ENCODE measurements at places on chromosomes 3 and 15. TPM values are rescaled to one million over a fixed set of nuclear protein-coding genes. Genes with fewer than 3 reads are reported as not detected.

Gene ANKRD63
- total RNA-seq = 0.37 TPM

Gene SMCO1
- total RNA-seq = 0.13 TPM

Gene NEDD4
- total RNA-seq = 5.7 TPM

Gene GOLGA6L4
- 2.4 TPM for total RNA-seq

Gene TMIE
- 0.34 TPM for total RNA-seq

Gene STRIT1
- not detected for total RNA-seq

Gene TMEM108
- not detected for total RNA-seq

Gene PLS1
- total RNA-seq = 3.2 TPM

GRCh38 chr15:85889956-85890619, 95.4 kb upstream of the KLHL25 start:
- H3K36me3 ChIP-seq = no peaks in the 10 kb centered on the region
- no peaks in the 10 kb centered on the region for H3K4me1 ChIP-seq
- H3K4me3 ChIP-seq = no peak overlapping the region
- H3K27me3 ChIP-seq = peaks cover 8% of the 10 kb centered on the region

DNA sequence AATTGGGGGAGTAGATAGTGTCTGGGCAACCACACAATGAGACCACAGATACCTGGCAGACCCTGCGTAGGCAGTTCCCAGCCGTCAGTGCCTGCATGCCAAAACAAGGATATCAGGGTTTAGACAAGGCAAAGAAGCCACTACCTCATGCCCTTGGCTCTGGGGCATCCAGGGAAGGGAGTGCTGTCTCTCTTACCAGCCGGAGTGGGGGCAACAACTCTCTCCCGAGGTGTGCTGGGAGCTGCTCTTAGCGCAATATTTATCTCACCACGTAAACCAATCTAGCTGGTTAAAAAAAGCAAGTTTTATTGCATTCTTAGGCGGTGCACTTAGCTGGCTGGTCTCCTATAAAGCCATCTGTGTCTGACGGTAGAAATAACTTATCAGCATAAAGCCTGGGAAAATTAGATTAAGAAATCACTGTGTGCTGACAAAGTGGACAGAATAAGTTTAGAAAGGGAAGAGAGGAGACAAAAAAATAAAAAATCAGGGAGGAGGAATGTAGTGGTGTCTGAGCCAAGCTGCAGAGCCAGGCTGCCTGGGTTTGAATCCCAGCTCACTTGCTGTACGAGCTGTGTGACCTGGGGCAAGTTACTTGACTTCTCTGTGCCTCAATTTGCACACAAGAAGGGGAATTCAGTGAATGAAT, 273.2 kb downstream of the PDZRN3 start:
- no peak overlapping the region for H3K4me3 ChIP-seq
- no peak for DNase-seq
- H3K4me1 ChIP-seq = no peaks in the 10 kb centered on the region
- no peaks in the 10 kb centered on the region for H3K36me3 ChIP-seq
- no peak overlapping the region for H3K27ac ChIP-seq
- no peaks in the 10 kb centered on the region for H3K27me3 ChIP-seq

- peaks cover 4% of the 10 kb centered on the region for H3K4me1 ChIP-seq
- H3K4me3 ChIP-seq = no peak overlapping the region
- H3K27ac ChIP-seq = no peak overlapping the region
- H3K36me3 ChIP-seq = no peaks in the 10 kb centered on the region
- H3K27me3 ChIP-seq = no peaks in the 10 kb centered on the region
- DNase-seq = no peak
These were observed 168.9 kb downstream of the RAP2B start for GRCh38 chr3:153330901-153331300.

- no peaks in the 10 kb centered on the region for H3K27me3 ChIP-seq
- H3K27ac ChIP-seq = no peak overlapping the region
- H3K4me1 ChIP-seq = peaks cover 6% of the 10 kb centered on the region
- H3K4me3 ChIP-seq = no peak overlapping the region
- DNase-seq = no peak
These were observed 47.9 kb downstream of the CDC25A start for GRCh38 chr3:48140336-48140757.

DNA sequence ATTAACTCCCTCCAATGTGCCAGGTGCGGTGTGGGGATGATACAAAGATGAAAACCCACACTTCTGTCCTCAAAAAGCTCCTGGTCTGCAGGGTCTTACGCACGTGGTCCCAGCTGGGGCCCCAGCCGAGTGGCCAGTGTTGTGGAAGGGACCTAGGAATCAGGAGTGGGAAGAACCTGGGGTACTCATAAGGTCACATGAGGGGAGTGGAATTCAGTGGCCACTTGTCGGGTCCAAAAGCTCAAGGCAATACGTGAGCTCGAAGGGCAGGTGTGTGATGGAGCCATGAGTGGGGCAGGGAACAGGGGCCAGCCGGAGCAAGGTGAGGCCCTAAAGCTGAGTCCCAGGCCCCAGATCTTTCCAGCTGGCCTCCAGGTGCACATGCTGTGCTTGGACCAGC, 260.0 kb upstream of the LYSMD4 start:
- no peak for DNase-seq
- H3K27me3 ChIP-seq = no peaks in the 10 kb centered on the region
- no peaks in the 10 kb centered on the region for H3K36me3 ChIP-seq

- H3K36me3 ChIP-seq = no peaks in the 10 kb centered on the region
- DNase-seq = no peak
- no peaks in the 10 kb centered on the region for H3K4me1 ChIP-seq
- H3K4me3 ChIP-seq = no peak overlapping the region
- H3K27me3 ChIP-seq = no peaks in the 10 kb centered on the region
- no peak overlapping the region for H3K27ac ChIP-seq
These were observed 211.8 kb downstream of the TP63 start for GRCh38 chr3:189842681-189843602.

DNA sequence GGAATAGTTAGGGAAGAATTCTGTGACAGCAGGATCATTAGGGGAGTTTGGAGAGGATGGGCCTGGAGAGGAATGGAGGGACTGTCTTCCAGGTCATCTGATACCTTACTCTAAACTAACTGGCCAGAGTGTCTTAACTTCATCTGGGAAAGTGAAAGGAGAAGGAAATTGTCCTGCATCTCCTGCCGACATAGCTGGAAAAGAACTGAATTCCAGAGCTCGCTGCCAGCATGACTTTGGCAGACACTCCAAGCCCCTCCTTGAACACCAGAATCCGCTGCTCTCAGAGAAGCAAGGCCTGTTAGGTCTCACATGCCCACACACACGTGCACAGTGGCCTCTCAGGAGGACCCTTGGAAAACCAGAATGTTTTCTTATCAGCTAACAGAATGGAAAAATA, 10.5 kb downstream of the ABI3BP start:
- no peaks in the 10 kb centered on the region for H3K27me3 ChIP-seq
- no peaks in the 10 kb centered on the region for H3K4me1 ChIP-seq
- no peak overlapping the region for H3K27ac ChIP-seq
- H3K4me3 ChIP-seq = no peak overlapping the region
- no peak for DNase-seq

GRCh38 chr3:177470197-177470941, 273.1 kb upstream of the TBL1XR1 start:
- H3K36me3 ChIP-seq = no peaks in the 10 kb centered on the region
- H3K27me3 ChIP-seq = no peaks in the 10 kb centered on the region

- no peaks in the 10 kb centered on the region for H3K27me3 ChIP-seq
- no peak overlapping the region for H3K27ac ChIP-seq
- peaks cover 27% of the 10 kb centered on the region for H3K4me1 ChIP-seq
These were observed 18.0 kb downstream of the TNIK start for GRCh38 chr3:171442184-171442583.

DNA sequence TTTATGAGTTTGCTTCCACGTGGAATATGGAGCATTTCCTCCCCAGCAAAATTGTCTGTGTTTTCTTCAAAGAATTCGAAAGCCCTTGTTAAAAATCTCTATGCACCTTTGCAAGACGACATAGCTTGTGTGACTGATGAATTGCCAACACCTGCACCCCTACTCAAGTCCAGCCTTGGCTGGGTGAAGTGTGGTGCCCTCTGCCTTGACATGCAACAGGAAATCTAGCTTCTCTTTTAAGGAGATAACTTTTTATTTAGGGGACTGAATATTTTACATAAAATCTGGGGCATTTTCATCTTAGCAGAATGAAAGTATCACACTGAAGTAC, 647 bp downstream of the HMG20A start:
- peak; percentile 46 for DNase-seq
- no peaks in the 10 kb centered on the region for H3K27me3 ChIP-seq
- H3K36me3 ChIP-seq = peaks cover 15% of the 10 kb centered on the region
- peak overlapping the region; percentile 99 for H3K27ac ChIP-seq
- peaks cover 53% of the 10 kb centered on the region for H3K4me1 ChIP-seq
